ENCODE measurements at places on chromosomes 11 and 22. TPM values are rescaled to one million over a fixed set of nuclear protein-coding genes. Genes with fewer than 3 reads are reported as not detected.

Gene CCDC188
- total RNA-seq = not detected

- H3K4me3 ChIP-seq = no peak overlapping the region
- H3K27me3 ChIP-seq = no peaks in the 10 kb centered on the region
- no peak overlapping the region for H3K27ac ChIP-seq
- no peaks in the 10 kb centered on the region for H3K4me1 ChIP-seq
- DNase-seq = no peak
- H3K36me3 ChIP-seq = no peaks in the 10 kb centered on the region
Measured at GRCh38 chr22:47716890-47717615, 954.6 kb downstream of the TBC1D22A start.

Gene TRPM5
- not detected for total RNA-seq

DNA sequence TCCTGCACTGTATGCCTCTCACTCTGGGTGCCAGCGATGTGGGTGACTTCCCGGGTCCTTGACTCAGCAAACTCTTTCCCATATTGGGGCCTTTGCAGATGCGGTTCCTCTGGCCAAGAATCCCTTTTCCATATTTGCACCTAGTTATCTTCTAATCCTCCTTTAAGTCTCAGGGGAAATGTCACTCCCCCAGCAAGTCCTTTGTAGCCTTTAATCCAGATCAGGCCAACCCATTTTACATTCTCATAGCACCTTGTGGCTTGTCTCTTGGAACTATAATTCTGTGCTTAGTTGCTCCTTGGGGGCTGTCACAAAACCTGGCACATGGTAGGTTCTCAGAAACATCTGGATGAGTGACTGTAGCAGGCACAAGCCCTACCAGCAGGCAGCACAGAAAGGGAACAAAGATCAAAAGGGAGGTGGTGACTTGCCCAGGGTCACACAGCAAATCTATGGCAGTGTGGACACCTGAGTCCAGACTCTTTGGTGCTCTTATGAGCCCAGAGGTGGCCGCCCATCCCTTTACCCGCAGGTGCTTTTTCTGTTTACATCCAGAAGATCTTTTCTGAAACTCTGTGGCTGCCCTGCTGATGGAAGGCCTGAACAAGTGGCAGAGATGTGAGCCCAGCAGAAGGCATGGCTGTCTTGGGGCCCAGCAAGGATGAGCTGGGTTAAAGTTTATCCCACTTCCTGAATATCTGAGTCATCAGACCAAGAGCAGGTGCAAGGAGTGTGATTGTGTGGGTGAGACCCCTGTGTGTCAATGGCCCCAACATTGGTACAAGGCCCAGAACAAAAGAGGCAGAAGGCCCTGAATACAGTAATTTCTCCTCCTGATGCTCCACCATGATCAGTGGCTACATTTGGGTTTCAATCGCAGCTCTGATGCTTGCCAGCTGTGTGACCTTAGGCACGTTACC, 78.6 kb upstream of the GRK3 start:
- peak; percentile 43 for DNase-seq
- peaks cover 22% of the 10 kb centered on the region for H3K36me3 ChIP-seq
- H3K27me3 ChIP-seq = no peaks in the 10 kb centered on the region
- no peak overlapping the region for H3K4me3 ChIP-seq
- 0 out of 2 replicates have a peak, but pooled peaks cover 5% of the 10 kb centered on the region for H3K4me1 ChIP-seq
- no peak overlapping the region for H3K27ac ChIP-seq

GRCh38 chr22:36193577-36193976, 8.0 kb downstream of the APOL4 start:
- peaks cover 11% of the 10 kb centered on the region for H3K4me1 ChIP-seq
- H3K4me3 ChIP-seq = no peak overlapping the region
- peaks cover 4% of the 10 kb centered on the region for H3K27me3 ChIP-seq
- no peaks in the 10 kb centered on the region for H3K36me3 ChIP-seq

DNA sequence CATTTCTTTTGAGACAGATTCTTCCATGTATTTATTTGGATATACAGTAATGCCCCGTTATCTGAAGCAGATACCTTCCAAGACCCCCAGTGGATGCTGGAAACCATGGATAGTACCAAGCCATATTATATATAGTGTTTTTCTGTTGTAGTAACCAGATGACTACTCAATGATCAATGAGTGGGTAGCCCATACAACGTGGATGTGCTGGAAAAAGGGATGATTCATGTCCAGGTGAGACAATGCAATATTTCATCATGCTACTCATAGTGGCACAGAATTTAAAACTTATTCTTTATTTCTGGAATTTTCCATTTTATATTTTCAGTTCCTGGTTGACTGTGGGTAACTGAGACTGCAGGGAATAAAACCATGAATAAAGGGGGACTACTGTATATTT, 427.5 kb downstream of the METTL15 start:
- no peak overlapping the region for H3K27ac ChIP-seq
- no peaks in the 10 kb centered on the region for H3K27me3 ChIP-seq
- DNase-seq = no peak
- no peaks in the 10 kb centered on the region for H3K36me3 ChIP-seq

- no peaks in the 10 kb centered on the region for H3K4me1 ChIP-seq
- DNase-seq = no peak
- no peak overlapping the region for H3K27ac ChIP-seq
- no peak overlapping the region for H3K4me3 ChIP-seq
- H3K36me3 ChIP-seq = peaks cover 58% of the 10 kb centered on the region
Measured at GRCh38 chr22:19396934-19397733, 34.4 kb downstream of the HIRA start.

Gene SLC25A18
- total RNA-seq = not detected

DNA sequence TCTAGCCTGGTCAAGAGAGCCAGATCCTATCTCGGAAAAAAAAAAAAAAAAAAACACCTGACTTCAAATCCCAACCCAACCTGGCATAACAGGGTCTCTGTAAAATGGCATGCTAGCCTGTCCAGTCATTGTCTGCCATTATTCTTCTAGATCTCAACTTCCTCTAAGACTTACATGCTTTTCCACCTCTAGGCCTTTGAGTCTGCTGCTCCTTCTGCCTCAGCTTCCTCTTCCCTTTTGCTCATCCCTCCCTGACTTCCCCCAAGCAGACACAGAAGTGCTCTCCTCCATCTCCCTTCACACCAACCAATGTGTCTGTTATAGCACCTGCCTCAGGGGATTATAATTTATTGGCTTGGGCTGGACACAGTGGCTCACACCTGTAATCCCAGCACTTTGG, 7.8 kb downstream of the STK33 start:
- no peak for DNase-seq
- no peaks in the 10 kb centered on the region for H3K27me3 ChIP-seq
- no peak overlapping the region for H3K4me3 ChIP-seq

Gene NTM
- total RNA-seq = 17.8 TPM

DNA sequence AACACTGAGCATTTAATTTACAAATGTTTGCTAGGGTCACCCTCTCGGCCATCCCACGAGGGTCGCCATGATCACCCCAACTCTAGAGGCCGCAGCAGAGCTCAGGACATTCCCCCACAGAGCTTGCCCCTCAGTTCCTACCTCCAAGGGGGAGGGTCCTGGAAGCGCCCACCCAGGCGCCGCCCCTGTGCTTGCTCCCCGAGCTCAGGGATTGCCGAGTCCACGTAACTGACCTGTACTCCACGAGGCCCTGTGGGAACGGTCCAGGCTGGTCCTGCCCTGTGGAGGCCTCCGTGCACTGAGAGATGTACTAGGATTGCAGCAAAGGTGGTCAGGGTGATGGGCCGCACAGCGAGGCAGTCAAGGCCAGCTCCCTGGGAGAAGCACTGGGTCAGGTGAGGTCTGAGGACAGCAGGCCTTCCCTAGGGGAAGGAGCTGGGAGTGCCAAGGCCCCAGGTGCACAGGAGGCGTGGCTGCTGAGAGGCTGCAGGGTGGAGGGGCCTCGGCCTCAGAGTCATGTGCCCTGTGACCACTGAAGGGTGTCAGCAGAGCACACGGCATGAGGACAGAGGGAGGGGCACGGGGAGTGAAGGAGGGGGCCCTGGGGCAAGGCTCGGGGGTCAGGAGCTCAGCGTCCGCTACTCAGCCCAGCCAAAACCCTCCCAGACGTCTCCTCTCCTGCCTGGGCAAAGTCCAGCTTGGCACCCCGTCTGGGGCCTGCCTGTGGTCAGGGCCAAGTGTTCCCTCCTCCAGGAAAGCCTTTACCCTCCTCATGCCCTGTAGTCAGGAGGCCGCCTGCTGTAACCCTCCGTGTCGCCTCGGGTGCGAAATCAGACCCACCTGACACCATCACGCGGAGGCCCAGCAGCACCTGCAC, 2.4 kb upstream of the MIOX start:
- H3K27ac ChIP-seq = no peak overlapping the region
- H3K27me3 ChIP-seq = peaks cover 17% of the 10 kb centered on the region

DNA sequence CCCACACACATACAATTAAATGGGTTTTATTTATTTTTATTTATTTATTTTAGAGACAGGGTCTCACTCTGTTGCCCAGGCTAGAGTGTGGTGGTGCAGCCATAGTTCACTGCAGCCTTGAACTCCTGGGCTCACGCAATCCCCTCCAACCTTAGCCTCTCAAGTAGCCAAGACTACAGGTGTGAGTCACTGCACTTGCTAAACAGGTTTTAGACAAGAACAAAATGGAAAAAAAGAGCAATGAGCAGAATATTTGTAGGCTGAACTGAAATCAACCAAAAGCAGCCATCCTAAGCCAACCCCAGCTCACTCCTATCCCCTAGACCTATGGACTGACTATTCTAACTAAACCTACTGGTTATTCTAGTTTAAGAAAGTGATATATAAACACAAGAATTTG, 37.8 kb downstream of the MRE11 start:
- no peak overlapping the region for H3K4me3 ChIP-seq
- no peak overlapping the region for H3K27ac ChIP-seq
- peaks cover 3% of the 10 kb centered on the region for H3K36me3 ChIP-seq
- no peak for DNase-seq

- peaks cover 44% of the 10 kb centered on the region for H3K27me3 ChIP-seq
- H3K4me1 ChIP-seq = no peaks in the 10 kb centered on the region
- H3K4me3 ChIP-seq = no peak overlapping the region
- no peak for DNase-seq
- no peaks in the 10 kb centered on the region for H3K36me3 ChIP-seq
Measured at GRCh38 chr11:63560506-63561180, 2.5 kb downstream of the PLAAT2 start.

Gene CCDC73
- not detected for total RNA-seq

DNA sequence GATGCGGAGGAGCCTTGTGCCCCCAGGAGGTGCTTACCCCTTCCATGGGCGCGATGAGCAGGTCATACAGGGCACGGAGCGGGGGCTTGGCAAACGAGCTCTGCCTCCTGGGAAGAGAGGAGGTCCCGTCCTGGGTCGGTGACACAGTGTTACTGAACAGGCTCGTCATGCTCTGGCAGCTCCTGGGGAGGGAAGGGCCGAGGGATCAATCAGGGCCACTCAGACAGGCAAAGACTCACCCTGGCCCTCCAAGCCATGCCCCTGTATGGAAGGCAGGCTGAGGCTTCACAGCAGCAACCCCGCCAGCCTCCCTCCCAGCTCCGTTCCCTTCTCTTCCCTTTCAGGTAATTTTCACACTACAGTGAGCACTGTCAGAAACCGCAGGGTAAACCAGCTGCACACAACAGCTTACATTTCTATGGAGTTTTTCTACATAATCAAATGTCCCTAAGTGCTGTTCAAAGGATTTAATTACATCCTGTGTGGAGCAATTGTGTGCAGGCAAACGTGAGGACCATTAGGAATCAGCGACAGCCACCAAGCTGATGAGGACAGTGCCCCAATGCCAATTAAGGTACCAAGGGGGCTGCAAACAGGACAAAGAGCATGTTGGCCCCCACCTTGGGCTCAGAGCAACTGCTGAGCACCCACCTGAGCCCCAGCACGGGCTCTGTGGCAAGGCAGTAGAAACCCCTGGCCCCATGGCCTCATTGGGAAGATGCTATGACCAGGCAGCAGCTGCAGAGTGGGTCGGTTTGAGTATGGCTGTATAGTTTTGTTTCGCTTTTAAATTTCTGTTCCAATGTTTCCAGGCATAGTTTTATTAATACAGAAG, 95.4 kb upstream of the PITPNB start:
- DNase-seq = no peak
- no peak overlapping the region for H3K4me3 ChIP-seq
- no peak overlapping the region for H3K27ac ChIP-seq
- H3K36me3 ChIP-seq = peaks cover 17% of the 10 kb centered on the region
- H3K27me3 ChIP-seq = no peaks in the 10 kb centered on the region

Gene LINC01488
- total RNA-seq = not detected

GRCh38 chr22:29339381-29340235, 24.1 kb upstream of the RASL10A start:
- H3K4me3 ChIP-seq = no peak overlapping the region
- H3K27me3 ChIP-seq = no peaks in the 10 kb centered on the region
- H3K27ac ChIP-seq = no peak overlapping the region
- peaks cover 57% of the 10 kb centered on the region for H3K36me3 ChIP-seq

Gene PDE3B
- 1.1 TPM for total RNA-seq

- no peaks in the 10 kb centered on the region for H3K4me1 ChIP-seq
- H3K27me3 ChIP-seq = peaks cover 2% of the 10 kb centered on the region
- H3K4me3 ChIP-seq = peak overlapping the region; percentile 91
- H3K27ac ChIP-seq = no peak overlapping the region
- H3K36me3 ChIP-seq = no peaks in the 10 kb centered on the region
Measured at GRCh38 chr11:107857550-107858216, 904 bp downstream of the SLC35F2 start.

- H3K4me1 ChIP-seq = peaks cover 13% of the 10 kb centered on the region
- H3K36me3 ChIP-seq = no peaks in the 10 kb centered on the region
- peak overlapping the region; percentile 90 for H3K27ac ChIP-seq
Measured at GRCh38 chr11:45847911-45848316, 639 bp downstream of the CRY2 start.

Gene KRTAP5-7
- total RNA-seq = not detected

GRCh38 chr22:26981541-26981940, 324.2 kb downstream of the MIAT start:
- H3K36me3 ChIP-seq = no peaks in the 10 kb centered on the region
- no peak overlapping the region for H3K4me3 ChIP-seq
- no peak overlapping the region for H3K27ac ChIP-seq

GRCh38 chr11:80440835-80441234, 1000.0 kb upstream of the TENM4 start:
- no peaks in the 10 kb centered on the region for H3K36me3 ChIP-seq
- no peak overlapping the region for H3K4me3 ChIP-seq
- H3K27ac ChIP-seq = no peak overlapping the region

DNA sequence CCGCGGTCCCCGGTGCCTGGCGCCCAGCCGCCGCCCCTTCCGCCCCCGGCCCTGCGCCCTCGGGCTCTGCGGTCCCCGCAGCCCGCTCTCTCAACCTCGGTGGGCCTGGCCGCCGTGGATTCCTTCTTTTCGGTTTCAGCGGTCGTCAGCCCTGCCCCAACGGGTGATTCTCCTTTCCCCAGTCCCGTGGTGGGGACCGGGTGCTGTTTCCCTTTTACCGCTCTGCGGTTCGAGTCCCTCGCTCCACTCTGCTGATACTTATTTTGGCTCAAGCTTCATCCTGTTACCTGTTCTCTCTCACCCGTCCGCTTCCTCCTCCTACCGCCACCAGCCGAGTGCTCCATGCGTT, 494 bp downstream of the ZDHHC5 start:
- no peaks in the 10 kb centered on the region for H3K27me3 ChIP-seq
- peaks cover 2% of the 10 kb centered on the region for H3K4me1 ChIP-seq
- H3K27ac ChIP-seq = peak overlapping the region; percentile 94
- H3K4me3 ChIP-seq = peak overlapping the region; percentile 98

Measured in IMR-90 (cell line).